ENCODE measurements at places on chromosomes 3 and 15.

DNA sequence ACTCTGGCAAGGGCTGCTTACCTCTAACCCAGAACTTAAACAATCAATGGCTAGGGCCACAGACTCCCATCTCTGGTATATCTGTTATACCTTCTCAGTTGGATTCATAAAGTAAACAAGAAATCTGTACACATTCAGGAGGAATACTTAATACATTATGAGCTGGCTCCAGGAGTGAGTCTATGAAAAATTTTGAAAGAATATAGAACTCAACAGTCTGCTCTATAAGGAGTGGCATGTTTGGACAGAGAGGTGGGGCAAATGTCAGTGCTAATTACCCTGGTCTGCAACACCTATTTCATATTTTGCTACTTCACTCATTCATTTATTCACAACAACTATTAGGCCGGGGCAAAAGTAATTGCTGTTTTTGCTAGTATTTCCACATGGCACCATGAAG lies 245.1 kb downstream of the THRB start:
- DNase-seq, result no peak

- no peak for DNase-seq
These were observed 2.3 kb upstream of the SLC51B start for GRCh38 chr15:65042776-65043327.

GRCh38 chr3:97825101-97825500 lies 3.3 kb downstream of the CRYBG3 start:
- no peak for DNase-seq

- no peak for DNase-seq
These were observed 204.2 kb downstream of the GHSR start for GRCh38 chr3:172244011-172244410.

DNA sequence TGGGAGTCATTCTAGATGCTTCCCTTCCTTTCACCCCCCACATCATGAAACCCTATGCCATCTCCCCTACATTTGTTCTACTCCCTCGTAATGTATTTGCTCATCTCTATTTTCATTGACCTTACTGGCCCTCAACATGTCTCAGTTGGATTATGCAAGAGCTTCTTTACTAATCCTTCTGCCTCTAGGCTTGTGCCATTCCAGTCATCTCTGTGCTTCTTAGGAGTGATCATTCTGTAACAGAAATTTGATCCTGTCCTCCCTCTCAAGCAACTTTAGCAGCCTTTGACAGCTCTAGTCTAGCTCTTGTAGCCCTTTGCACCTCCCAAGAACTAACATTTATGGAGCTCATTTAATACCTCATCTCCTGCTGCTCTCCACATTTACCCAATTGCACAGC lies 64.7 kb downstream of the ISL2 start:
- DNase-seq, result no peak

DNA sequence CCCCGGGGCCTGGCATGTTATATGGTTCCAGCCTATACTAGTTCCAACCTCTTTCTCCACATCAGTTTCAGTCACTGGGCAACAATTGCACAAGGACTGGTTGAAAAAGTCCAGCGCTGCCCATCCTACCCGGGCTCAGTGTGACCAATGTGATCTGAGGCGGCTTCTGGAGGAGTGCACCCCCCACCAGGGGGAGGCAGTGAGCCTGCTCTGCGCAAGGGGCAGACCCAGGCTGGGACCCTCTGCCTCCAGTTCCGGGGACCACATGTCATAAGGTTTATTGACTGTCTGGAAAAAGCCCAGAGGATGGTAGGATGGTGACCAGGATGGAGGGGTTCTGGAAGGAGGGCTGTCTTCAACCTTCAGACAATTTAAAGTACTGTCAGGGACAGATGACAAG lies 25.6 kb upstream of the NR2E3 start:
- DNase-seq, result no peak

DNA sequence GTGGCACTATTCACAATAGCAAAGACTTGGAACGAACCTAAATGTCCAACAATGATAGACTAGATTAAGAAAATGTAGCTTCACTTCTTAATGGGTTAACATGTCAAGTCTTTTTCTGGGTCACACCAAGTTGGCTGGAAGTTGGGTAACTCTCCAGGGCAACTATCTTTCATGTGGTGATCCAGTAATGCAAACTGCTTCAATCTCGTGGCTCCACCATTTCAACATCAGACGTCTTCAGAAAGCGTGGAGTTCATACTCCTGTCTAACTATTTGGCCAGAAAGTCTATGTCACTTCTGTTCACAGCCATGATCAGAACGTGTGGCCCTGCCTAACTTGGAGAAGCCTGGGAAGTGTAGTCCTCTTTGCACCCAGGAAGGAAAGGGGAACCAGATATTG lies 32.2 kb downstream of the DUT start:
- DNase-seq, result no peak

DNA sequence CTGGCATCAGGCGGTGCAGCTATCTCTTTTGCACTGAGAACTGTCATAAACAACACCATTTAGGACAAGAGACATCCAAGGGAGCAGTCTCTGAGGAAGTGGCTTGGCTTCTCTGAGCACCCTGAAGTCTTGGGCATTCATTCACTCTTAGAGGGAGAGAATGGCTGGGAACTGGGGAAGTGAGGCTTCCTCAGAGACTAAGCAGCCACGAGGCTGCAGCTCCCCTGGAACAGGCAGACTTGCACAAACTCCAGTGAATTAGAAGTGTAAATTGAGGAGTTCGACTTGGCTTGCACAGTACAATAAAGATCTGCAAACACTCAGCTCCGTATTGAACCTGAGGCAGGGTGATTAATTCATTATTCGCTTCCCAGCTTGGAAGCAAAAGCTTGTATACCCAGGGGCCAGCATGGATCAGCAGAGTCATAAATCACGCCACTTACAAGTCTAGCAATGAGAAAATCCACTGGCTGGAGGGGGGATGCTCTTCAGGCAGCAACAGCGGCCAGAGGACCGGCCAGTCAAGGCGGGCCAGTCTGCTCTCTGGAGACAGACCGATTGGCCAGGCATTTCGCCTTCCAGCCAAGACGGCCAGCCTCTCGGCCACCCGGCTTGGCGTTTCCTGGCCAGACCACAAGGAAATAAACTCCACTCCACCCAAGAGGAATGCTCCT lies 118.8 kb upstream of the ADPGK start:
- no peak for DNase-seq

- no peak for DNase-seq
These were observed 151.6 kb downstream of the TMCO5A start for GRCh38 chr15:38085931-38086568.

DNA sequence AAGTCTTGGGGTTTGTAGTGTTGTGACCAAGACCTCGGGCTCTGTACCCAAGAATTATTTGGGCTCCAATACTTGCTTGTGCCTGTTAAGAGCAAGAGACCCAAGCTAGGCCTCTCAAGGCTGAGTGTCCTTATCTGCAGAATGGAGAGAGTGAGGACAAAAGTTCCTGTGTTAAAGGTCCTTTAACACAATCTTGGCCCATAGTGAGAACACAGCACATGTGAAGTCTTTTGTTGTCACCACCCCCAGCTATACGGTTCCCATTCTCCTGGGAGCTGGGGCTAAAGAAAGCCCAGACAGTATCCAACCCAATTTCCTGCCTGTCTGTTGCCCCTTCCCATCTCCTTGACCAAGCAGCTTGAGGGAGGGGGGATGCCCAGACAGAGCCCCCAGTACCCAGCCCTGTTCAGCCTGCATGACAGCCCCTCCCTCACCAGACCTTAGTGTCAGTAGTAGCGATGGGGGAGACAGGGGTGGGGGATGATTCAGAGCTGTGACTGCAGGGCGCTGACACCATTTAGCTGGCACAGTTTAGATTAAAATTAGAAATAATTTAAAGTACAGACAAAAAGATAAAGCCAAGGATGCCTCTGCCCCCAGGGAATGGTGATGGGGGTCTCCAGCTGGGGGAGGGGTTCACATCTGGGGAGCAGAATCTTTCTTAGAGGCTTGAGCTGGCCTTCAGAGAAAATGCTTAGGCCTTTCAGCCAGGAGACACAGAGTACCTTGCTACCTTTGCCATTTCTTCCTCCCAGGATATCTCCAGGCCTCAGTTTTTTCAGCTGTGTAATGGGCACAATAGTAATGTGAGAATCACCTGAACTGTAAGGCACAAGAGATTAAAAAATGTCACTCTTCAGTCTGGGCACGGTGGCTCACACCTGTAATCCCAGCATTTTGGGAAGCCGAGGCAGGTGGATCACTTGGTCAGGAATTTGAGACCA lies 2.7 kb downstream of the PRKCD start:
- DNase-seq, result no peak

DNA sequence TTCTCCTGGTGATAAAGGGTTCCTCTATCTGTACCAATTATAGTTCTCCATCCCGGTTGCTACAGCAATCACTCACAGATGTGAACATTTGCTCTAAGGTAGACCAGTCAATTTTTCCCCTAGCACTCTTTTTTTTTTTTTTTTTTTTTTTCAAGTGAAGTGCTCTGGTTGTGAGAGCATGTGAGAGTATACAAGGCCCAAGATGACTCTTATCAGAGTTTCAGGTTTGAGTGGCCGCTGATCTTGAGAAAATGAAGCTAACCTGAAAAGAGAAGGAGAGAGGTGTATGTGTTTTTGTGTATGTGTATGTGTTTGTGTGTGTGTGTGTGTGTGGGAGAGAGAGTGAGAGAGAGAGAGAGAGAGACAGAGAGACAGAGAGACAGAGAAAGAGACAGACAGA lies 44.4 kb upstream of the OTOL1 start:
- DNase-seq, result no peak

DNA sequence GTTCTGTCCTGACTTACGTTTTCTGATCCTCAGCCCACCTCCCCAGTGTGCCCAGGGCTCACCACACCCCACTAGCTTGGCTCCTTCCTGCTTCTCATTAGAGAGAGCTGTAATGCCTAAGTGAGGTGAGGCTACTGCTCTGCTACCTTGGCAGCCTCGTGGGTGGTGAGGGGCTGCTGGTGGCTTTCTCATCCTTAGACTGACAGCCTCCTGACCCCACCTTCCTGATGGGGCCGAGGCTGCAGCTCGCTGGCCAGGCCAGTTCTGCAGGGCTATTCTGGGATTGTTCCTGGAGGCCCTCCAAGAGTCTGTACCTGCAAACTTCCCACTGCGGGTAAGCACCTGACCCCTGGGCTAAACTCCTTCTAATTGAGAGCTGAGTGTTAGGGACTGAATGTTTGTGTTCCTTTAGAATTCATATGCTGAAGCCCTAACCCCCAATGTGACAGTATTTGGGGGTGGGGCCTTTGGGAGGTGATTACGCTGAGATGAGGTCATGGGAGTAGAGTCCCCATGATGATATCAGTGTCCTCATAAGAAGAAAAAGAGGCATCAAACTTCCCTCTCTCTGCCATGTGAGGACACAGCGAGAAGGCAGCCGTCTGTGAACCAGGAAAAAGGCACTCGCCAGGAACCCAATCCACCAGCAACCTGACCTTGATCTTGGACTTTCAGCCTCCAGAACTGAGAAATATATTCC lies 38.1 kb upstream of the IQSEC1 start:
- no peak for DNase-seq

GRCh38 chr3:114519415-114519814 lies 225.6 kb downstream of the TIGIT start:
- DNase-seq, result no peak

DNA sequence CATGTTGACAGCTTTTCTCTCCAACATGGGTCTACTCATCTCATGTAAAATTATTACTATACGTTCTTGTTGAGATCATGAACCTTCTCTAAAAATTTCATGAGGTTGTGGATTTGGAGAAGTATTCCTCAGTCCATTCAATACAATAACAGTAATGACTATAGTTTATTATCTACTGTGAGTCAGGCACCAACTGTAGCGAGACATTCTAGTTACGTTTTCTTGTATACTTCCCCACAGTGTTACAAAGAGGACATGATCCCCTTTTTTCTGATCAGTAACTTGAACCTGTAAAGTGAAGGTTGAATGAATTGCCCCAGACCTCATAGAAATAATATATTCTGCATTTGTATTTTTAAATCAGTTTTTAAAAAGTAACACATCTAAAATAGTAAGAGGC lies 76.4 kb downstream of the AKAP13 start:
- DNase-seq, result no peak

DNA sequence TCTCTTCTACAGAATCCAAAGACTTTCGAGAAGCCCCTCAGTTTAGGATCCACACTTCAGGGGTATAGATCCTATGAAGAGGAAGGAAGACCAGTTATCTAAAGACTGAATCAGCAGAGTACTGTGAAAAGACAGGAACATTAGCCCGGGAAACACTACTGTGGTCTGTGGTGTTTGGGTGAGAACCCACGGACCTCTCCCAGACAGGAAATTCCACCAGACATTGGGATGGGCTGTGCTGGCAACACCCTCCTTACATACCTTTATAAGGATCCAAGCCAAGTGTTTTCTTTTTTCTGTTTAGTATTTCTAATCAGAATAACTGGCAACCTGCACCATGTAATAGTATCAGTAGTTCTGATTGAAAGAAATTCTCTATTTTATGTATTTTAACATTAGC lies 14.1 kb downstream of the TMEM207 start:
- no peak for DNase-seq

- no peak for DNase-seq
These were observed 261.4 kb downstream of the GBE1 start for GRCh38 chr3:81500039-81500438.

- DNase-seq, result no peak
These were observed 374.2 kb downstream of the PLCL2 start for GRCh38 chr3:17258823-17259436.

GRCh38 chr3:45123030-45123429 lies 23.1 kb downstream of the CDCP1 start:
- DNase-seq, result no peak

DNA sequence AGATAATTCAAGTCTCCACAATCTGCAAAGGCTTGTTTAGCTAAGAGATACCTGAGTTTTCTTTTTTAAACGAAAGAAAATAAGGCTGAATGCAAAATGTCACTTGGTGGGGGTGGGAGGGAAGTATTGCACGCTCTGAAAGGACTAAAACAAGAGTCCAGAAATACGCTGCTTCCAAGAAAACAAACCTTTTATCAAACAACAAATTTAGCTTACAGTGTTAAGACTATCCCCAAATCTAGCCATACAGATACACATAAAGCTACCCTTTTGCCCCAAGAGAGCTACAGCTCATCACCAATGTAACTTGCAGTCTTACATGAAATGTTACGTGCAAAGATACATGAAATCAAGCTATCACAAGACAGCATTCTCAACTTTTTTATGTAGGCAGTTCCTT lies 522.5 kb downstream of the FOXP1 start:
- no peak for DNase-seq

DNA sequence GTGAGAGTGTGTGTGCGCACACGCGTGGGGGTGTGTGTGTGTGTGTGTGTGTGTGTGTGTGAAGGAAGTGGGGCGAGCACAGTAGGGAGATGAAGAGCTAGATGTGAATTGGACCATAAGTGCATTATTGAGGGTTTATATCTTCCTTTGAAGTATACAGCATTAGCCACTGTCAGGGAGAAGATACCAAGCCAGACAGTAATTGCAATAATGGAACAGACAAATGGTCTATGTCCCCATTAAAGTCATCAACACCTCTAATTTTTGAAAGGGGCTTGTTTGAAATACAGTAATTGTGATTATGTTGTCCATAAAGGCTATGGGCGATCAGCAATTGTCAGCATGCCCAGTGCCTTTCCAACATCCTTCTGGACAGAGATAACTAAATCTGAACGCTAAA lies 429.2 kb upstream of the NR2F2 start:
- no peak for DNase-seq

GRCh38 chr3:30873671-30874070 lies 20.8 kb downstream of the GADL1 start:
- no peak for DNase-seq

- DNase-seq, result no peak
These were observed 28.0 kb downstream of the DNAJC19 start for GRCh38 chr3:180961552-180961951.

Measured in stimulated activated naive CD4-positive, alpha-beta T cell treated with Interleukin-2 at 50 U/mL for 16 hours (primary cell).